ENCODE measurements at places on chromosomes 12 and 14. TPM values are rescaled to one million over a fixed set of nuclear protein-coding genes. Genes with fewer than 3 reads are reported as not detected.
A peak's percentile ranks its signal among the peaks of the same experiment; 100 is the strongest.

DNA sequence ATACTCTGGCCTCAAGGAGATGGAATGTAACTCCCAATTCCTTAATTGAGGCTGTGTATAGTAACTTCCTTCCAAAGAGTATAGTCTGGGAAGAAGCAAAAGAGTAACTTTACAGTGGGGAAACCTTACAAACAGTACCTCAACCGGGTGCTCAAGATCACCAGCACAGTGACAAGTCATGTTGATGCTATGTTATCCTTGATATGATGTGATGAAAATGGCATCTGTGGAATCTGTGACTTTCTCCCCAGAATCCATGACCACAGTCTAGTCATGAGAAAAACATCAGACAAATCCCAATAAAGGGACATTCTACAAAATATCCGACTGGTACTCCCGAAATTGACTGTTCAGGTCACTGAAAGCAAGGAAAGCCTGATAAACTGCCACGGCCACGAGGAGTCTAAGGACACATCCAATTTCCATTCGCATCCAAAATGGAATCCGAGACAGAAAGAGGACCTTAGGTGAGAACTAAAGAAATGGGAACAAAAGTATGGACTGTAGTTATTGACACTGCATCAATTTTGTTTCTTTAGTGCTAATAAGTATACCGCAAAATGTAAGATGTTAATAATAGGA lies 97.3 kb upstream of the FRMD6 start:
- no peak overlapping the region for H3K4me3 ChIP-seq
- H3K4me1 ChIP-seq = peaks cover 6% of the 10 kb centered on the region
- DNase-seq = no peak
- H3K36me3 ChIP-seq = no peaks in the 10 kb centered on the region

DNA sequence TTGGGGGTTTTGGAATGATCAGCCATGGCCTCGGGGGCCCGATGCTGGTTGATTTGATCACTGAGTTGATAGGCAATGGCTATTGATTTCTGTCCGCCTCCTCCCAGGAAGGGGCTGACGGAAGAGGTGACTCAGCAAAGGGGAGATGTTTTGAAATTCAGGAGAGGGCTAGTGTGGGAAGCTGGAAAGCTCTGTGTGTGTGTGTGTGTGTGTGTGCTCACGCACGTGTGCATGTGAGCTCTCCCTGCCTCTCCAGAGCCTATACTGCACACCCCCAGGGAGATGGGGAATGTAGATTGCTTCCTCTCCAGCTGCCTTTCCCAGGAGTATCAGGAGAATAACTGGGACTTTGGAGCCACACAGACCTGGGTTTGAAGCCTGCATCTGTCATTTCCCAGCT lies 184.9 kb upstream of the MYL2 start:
- no peaks in the 10 kb centered on the region for H3K4me1 ChIP-seq
- no peak overlapping the region for H3K4me3 ChIP-seq
- no peak overlapping the region for H3K27ac ChIP-seq
- H3K27me3 ChIP-seq = peaks cover 2% of the 10 kb centered on the region
- DNase-seq = no peak

GRCh38 chr14:64801800-64802199 lies 77.9 kb downstream of the SPTB start:
- H3K4me1 ChIP-seq = peaks cover 10% of the 10 kb centered on the region
- no peaks in the 10 kb centered on the region for H3K27me3 ChIP-seq
- DNase-seq = no peak
- no peaks in the 10 kb centered on the region for H3K36me3 ChIP-seq

DNA sequence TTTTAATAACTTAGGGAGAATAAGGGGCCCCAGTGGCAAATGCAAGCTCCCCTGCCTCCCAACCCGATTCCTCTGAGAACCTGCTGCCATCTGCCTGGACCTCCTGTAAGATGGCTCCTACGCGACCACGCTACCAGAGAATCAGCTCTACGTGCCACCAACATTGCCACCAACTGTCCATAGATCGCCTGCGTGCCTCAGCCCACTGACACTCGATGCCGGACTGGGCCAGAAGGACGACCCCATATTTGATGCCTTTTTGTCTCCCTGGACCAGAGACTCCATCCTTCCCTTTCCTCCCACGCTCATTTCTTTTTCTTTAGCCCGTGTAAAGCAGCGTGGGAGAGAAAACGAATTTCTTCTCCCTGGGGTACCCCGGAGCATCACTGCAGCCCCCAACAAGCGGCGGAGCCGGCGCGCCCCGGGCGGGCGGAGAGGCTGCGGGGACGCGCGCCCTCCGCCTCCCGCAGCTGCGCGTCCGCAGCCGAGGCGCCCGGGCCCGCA lies 565 bp upstream of the KLHL42 start:
- peaks cover 12% of the 10 kb centered on the region for H3K4me1 ChIP-seq
- H3K27ac ChIP-seq = peak overlapping the region; percentile 81
- peak; percentile 15 for DNase-seq
- H3K36me3 ChIP-seq = no peaks in the 10 kb centered on the region
- H3K27me3 ChIP-seq = no peaks in the 10 kb centered on the region

DNA sequence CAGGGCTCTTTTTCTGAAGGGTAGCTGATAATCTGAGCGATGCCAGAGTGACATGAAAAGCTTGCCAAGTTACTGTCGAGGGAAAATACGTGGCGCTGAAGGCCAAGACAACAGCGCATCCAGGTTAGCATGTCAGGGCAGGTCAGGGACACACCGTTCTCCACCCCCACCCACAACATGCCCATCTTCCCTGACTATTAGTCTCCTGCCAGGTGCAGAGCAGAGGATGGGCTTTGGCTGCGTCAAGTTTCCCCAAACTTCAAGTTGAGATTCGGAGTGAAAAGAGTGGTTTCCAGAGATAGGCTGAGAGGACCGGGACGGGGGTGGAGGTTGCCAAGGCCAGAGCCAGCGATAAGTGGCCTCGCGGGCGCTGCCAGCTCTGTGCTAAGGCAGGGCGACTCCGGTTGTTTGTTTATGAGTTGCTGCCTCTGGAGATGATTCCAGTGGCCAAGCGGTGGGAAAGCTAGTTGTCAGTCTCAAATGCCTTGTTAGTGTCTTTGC lies 1.7 kb downstream of the TRHDE start:
- no peak for DNase-seq
- peaks cover 3% of the 10 kb centered on the region for H3K4me1 ChIP-seq
- peak overlapping the region; percentile 20 for H3K27ac ChIP-seq
- H3K36me3 ChIP-seq = no peaks in the 10 kb centered on the region
- peaks cover 66% of the 10 kb centered on the region for H3K27me3 ChIP-seq

Gene CEBPE
- total RNA-seq = not detected

Gene TSPAN8
- 117 TPM for total RNA-seq

- DNase-seq = no peak
- H3K4me3 ChIP-seq = no peak overlapping the region
- H3K27me3 ChIP-seq = no peaks in the 10 kb centered on the region
- H3K36me3 ChIP-seq = no peaks in the 10 kb centered on the region
- H3K4me1 ChIP-seq = peaks cover 20% of the 10 kb centered on the region
Measured at GRCh38 chr12:3197131-3197818, 120.1 kb downstream of the TSPAN9 start.

DNA sequence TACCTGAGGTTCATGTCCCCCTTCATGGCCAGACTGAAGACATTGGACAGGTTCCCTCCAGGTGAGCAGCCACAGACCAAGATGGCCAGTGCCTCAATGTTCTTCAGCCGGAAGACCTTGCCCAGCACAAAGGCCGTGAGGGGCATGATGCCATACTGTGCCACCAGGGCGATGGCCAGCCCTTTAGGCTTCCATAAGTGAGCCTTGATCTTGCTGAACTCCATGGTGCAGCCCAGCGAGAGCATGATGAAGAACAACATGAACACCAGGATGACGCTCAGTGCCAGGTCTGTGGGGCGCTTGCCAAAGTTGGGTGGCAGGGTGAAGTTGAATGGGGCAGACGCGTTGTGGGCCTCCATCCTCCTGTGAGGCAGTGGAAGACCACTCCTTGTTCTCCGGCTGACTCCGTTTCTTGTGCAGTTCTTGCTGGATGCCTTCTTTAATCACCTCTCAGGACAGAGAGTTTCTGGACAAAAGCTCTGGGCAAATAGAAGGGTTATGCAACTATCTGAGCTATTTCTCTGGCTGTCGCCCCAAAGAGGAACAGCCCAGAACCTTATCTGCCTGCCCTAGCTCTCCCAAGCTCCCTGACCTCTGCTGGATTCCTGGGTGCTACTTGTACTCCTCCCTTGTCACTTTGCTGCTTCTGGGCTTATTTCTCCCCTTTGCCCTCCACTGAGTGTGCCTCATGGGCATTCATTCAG lies at the start of gene SLC10A1:
SLC10A1 (minus strand) TSS at position 445 of the 704 bp plus-strand sequence; CDS start at position 359, 86 bp downstream.
- H3K36me3 ChIP-seq = no peaks in the 10 kb centered on the region
- no peak within 1 kb of the TSS for H3K27ac ChIP-seq
- no peaks in the 10 kb centered on the region for H3K27me3 ChIP-seq
- no peaks in the 10 kb centered on the region for H3K4me1 ChIP-seq
- no peak within 1 kb of the TSS for H3K4me3 ChIP-seq
- DNase-seq = no peak

DNA sequence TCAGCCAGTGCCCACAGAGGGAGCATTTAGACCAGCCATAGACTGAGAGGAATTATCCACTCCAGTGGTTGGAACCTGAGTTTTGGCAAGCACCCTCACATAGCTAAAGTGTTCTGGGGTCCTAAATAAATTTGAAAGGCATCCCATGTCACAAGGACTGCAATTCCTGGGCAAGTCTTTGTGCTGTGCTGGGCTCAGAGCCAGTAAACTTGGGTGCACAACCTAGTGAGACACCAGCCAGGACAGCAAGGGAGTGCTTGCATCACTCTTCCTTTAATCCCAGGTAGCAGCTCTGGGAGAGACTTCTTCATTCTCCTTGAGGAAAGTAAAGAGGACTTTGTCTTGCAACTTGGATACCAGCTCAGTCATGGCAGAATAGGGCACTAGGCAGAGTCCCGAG lies 142.0 kb upstream of the FSCB start:
- no peak overlapping the region for H3K4me3 ChIP-seq
- H3K27ac ChIP-seq = no peak overlapping the region
- DNase-seq = no peak
- H3K4me1 ChIP-seq = no peaks in the 10 kb centered on the region

DNA sequence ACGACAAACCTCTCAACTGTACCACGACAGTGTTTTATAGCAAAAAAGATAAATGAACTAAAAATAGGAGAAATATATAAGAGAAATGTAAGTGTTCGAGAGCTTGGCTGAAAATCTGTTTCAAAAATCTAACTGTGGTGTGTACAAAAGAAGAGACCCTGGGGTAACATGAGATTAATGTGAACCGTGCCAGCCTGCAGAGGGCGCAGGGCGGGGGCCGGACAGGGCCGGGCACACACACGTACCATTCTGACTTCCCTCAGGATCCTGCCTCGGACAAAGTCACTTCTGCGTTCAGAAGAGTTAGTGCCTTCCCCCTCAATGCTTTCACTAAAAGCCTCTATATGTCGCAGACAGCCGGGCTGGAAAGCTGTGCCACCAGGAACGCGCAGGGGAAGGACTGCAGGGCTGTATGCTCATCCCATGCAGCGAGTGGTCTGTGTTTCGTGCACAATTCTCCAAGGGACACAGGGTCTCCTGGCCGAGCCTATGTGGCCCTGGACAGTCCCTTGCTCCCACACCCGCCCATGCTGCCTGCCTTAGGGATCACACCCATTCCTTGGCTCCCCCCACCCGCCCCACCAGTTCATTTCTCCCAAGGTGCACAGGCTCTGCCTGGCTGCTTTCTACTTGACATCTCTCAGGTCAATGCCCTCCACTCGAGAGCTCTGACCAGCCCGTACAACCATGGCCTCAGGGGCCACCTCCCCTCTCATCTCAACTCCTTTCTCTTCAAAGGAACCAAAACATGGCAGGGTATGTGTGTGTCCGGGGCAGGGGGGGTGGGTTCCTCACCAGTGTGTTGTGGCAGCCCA lies 8.5 kb downstream of the CDCA4 start:
- H3K4me3 ChIP-seq = no peak overlapping the region
- no peaks in the 10 kb centered on the region for H3K4me1 ChIP-seq
- no peak for DNase-seq
- H3K36me3 ChIP-seq = peaks cover 7% of the 10 kb centered on the region

Gene APEX1
- 81.8 TPM for total RNA-seq

DNA sequence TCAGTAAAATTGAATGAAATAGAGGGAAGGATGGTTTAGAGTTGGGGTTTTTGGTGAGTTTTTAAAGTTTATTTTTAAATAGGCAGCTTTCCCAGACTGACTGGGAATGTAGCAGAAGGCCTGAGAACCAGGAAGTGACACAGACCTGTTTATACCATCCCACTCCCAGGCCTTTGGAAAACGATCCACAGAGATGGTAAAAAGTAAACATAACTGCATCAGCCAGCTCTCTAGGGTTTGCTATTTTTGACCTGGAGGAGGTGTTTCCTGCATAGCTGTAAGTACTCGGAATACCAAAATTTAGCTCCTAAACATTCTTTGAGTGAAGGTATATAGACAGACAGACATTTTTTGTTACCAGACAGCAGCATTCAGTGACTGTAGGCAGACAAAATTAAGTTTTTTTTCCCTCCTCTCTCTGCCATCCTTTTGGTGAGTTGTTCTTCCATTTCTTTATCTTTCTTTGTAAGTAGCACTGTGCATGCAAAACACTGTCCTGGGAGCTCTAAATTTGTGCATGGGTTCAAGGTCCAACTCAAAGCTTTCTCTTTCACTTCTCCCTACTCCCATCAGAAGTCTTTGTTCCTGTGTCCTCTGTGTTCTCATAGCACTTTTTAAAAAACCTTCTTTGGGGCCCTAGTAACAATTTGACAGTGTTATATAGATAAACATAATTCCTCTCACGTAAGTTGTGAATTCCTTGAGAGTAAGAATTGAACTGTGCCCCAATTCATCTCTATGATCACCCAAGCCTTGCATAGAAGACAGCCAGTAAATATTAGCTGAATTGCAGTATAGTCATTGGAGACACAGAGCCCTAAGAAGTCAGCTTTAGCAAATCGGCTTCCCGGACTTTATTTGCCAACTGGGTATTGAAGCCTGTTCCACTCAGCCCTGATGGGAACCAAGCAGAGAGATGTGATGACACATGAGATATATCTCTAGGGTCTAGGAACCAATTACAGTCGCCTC lies 37.4 kb downstream of the SUSD6 start:
- no peak for DNase-seq
- H3K27ac ChIP-seq = peak overlapping the region; percentile 59
- peaks cover 79% of the 10 kb centered on the region for H3K4me1 ChIP-seq
- peak overlapping the region; percentile 19 for H3K4me3 ChIP-seq
- H3K27me3 ChIP-seq = no peaks in the 10 kb centered on the region

Gene SERPINA10
- total RNA-seq = not detected

GRCh38 chr14:24274101-24274543 lies 2.7 kb upstream of the RABGGTA start:
- no peak for DNase-seq
- no peak overlapping the region for H3K27ac ChIP-seq
- H3K36me3 ChIP-seq = peaks cover 10% of the 10 kb centered on the region
- H3K27me3 ChIP-seq = no peaks in the 10 kb centered on the region

DNA sequence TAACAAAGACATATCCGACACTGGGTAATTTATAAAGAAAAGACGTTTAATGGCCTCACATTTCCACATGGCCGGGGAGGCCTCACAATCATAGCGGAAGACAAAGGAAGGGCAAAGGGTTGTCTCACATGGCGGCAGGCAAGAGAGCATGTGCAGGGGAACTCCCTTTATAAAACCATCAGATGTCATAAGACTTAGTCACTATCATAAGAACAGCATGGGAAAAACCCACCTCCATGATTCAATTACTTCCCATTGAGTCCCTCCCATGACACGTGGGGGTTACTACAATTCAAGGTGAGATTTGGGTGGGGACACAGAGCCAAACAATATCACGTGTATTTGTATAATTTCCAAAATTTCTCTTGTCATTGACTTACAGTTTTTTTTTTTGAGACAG lies 5.5 kb upstream of the LMNTD1 start:
- H3K27me3 ChIP-seq = no peaks in the 10 kb centered on the region
- H3K27ac ChIP-seq = no peak overlapping the region
- no peaks in the 10 kb centered on the region for H3K36me3 ChIP-seq
- H3K4me3 ChIP-seq = no peak overlapping the region
- no peaks in the 10 kb centered on the region for H3K4me1 ChIP-seq

Gene JPH4
- not detected for total RNA-seq

Gene RPS6KL1
- total RNA-seq = 34.4 TPM
